ENCODE measurements at places on chromosomes 16 and 17.

- DNase-seq = no peak
Measured at GRCh38 chr16:57284952-57285363, 486 bp upstream of the PLLP start.

GRCh38 chr16:67528222-67528869, at the start of gene RIPOR1:
Gene RIPOR1 (plus strand): TSS chr16:67528829. CDS start chr16:67538447, 9,618 bp downstream.
- DNase-seq = no peak

- DNase-seq = peak; percentile 59
Measured at GRCh38 chr17:66580956-66581391, 253.9 kb upstream of the CACNG5 start.

- no peak for DNase-seq
Measured at GRCh38 chr16:58365623-58366022, 26.6 kb upstream of the GINS3 start.

DNA sequence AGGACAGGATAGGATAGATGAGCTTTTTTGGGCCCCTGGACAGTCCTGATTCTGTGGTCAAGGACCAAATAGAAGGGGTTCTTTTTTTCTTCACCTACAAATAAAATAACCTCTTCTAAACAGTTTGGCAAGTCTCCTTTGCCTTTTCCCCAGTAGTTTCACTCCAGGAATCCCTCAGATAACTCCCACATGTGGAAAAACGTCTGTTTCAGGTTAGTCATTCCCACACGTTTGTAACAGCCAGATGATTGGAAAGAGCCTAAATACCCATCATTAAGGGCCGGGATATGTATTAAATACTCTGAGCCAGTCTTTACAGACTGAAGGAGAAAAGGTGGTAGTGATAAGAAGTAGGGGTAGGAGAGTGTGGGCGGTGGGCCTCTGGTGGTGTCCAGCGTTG, 58.3 kb downstream of the PLD6 start:
- DNase-seq = no peak

DNA sequence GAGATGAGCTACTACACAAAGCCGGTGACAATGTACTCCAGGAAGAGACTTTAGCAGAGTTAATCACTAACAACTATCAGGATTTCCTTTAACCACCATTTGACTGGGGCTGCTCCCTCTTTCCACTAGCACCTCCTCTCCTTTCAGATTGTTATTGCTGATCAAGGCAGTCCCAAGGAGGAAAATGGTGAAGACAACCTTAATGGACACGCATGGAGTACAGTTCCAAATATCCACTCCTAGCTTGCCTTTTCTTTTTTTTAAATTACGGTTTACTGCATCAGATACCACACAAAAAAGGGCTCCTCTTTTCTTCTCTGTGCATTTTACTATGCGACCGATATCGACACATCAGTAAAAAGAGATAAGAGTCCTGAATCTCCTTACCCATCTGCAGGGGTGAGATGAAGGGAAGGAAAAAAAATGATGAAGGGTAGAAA, 30.9 kb downstream of the FAM222B start:
- DNase-seq = peak; percentile 49

GRCh38 chr16:71781741-71782140, 26.9 kb downstream of the AP1G1 start:
- DNase-seq = no peak

- DNase-seq = no peak
Measured at GRCh38 chr17:42167807-42168206, 13.0 kb upstream of the RAB5C start.

GRCh38 chr16:68255712-68256111, 8.6 kb upstream of the SLC7A6 start:
- no peak for DNase-seq
